ENCODE measurements at places on chromosomes 1 and 21. TPM values are rescaled to one million over a fixed set of nuclear protein-coding genes. Genes with fewer than 3 reads are reported as not detected.

Gene RBM11
- total RNA-seq, result 2.2 TPM

Gene MAD2L2
- total RNA-seq, result 212 TPM

Gene CELA3A
- total RNA-seq, result 5.4 TPM

Gene SLC22A15
- 2.4 TPM for total RNA-seq

GRCh38 chr1:230568008-230568407 lies 74.3 kb upstream of the COG2 start:
- peak; percentile 19 for DNase-seq

DNA sequence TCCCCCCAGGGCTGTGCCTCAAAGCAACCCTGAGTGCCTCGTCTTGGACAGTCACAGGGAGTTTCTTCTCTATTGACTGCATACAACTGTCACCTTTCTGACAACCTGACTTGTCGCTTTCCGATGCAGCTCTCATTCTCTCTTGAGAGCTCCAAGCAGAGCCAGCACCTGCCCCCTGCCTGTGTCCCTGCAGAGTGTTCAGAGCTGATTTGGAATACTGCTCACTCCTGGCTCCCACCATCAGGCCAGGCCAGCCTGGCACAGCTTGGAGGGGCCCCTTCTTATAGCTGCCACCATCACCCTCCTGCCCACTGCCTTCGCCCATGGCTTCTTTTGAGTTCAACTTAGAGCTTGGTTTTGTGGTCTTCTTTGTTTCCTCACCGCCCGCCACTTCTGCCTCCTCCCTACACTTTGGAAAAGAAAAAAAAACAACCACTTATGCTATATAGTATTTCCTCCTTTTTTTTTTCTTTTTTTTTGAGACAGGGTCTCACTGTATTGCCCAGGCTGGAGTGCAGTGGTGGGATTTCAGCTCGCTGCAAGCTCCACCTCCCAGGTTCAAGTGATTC lies 12.3 kb downstream of the NCF2 start:
- DNase-seq, result no peak

DNA sequence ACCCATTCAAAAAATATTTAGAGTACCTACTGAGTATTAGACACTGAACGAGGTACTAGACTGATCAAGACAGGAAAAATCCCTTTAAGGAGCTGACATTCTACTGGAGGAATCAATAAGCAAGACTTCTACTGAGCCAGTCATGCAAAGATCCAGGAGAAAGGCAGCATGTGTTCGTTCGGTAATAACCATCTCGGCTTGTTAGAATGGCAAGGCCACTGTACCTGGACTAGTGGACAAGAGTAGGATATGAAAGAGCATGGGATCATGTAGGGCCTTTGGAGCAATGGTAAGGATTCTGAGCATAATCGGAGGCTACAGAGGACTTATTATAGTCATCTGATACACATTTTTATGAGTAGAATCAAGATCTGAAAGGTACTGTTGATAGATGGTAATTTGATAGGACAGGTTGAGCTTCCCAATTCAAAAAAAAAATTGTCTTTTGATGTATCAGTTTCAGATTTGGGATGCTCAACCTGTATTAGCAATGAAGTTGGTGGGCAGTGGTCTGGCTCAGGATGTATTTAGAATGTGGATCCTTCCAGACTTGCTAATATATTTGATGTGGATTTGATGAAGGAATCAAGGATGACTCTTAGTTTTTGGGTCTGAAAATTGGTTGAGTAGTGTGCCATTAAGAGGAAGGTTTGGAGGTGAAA lies 2.3 kb downstream of the COX20 start:
- peak; percentile 27 for DNase-seq

GRCh38 chr1:223177681-223178080 lies 34.6 kb upstream of the TLR5 start:
- no peak for DNase-seq

DNA sequence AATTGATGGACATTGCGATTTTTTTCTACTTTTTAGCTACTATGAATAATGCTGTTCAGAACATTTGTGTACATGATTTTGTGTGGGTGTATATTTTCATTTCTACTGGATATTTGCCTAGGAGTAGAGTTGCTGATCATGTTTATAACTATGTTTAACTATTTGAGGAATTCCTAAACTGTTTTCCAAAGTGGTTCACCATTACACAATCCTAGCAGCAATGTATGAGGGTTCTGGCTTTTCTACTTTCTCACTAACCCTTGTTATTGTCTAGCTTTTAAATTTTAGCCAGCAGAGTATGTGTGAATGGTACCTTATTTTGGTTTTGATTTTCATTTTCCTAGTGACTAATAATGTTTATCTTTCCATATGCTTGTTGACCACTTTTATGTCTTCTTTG lies 86.2 kb downstream of the ATG4C start:
- no peak for DNase-seq

DNA sequence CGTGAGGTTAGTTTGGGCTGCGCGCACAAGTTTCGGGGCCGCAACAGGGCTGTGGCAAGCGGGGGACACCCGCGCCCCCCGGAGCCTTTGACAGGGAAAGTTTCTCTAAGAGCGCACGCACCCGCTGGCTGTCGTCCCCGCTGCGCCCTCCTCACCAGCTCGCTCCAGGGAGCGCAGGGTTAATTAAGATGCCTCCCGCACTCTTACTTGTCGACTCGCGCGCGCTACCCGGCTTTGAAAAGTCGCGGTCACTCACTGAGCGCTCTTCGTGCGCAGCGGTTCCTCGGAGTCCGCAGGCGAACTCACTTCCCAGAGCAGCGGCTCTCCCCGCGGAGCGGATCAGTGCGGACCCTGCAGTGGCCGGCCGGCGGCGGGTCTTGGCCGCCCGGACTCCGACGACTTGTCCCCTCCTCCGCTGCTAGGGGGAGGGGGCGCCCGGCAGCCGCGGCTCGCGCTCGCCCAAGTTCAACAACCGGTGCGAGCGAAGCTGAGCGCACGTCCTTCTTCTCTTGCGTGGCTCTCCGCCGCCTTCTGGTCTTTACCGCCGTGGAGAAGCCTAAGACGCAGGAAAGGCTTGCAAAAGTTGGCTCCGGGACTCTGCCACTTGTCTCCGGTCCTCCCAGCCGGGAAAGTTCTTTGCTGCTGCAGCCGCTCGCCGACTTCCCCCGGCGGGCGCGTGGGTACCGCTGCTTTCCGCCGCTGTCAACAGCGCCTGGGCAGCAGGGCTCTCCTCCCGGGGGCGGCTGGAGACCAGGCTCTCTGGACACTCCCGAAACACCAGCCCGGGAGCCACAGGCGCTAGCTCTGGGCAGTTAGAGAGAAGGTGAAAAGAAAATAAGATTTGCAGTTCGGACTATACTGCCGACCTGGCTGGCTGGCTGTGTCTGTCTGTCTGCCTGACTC lies 506 bp downstream of the JUN start:
- DNase-seq, result peak; percentile 71

GRCh38 chr1:222547944-222548671 lies at the start of gene HHIPL2:
TSS of gene HHIPL2 (minus strand) at chr1:222548104. CDS start at chr1:222548044, 60 bp downstream.
- DNase-seq, result no peak

All from K562 (cell line).